Stimulated activated CD8-positive, alpha-beta memory T cell treated with anti-CD3 and anti-CD28 coated beads, Interleukin-4, amount 100 ng/mL, for 1 hour (primary cell): ENCODE measurements at places on chromosomes 4 and X.

DNA sequence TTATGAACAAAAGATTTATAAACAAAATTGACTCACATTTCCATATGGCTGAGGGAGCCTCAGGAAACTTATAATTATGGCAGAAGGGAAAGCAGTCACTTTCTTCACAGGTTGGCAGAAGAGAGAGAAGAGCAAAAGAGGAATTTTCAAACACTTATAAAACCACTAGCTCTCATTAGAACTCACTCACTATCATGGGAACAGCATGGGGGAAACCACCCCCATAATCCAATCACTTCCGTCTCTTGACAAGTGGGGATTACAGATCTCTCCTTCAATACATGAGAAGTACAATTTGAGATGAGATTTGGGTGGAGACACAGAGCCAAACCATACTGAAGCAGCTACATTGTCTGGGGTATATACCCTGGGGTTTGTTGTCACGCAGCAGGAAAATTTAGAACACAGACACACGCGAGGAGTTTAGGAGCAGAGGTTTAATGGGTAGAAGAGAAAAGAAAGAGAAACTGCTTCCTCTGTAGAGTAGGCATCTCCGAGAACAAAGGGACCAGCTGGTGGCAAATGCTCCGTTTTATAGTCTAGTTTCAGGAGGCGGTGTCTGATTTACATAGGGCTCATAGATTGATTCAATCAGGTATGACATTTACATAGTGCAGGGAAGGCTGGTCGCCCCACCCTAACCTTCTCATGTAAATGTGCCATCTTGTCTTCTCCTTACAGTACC, 2277.7 kb upstream of the AGA start:
- DNase-seq: no peak

- DNase-seq: no peak
Observed at GRCh38 chr4:110034026-110034393, 121.3 kb downstream of the EGF start.

GRCh38 chrX:18649498-18649951, 22.4 kb downstream of the RS1 start:
- DNase-seq: no peak

DNA sequence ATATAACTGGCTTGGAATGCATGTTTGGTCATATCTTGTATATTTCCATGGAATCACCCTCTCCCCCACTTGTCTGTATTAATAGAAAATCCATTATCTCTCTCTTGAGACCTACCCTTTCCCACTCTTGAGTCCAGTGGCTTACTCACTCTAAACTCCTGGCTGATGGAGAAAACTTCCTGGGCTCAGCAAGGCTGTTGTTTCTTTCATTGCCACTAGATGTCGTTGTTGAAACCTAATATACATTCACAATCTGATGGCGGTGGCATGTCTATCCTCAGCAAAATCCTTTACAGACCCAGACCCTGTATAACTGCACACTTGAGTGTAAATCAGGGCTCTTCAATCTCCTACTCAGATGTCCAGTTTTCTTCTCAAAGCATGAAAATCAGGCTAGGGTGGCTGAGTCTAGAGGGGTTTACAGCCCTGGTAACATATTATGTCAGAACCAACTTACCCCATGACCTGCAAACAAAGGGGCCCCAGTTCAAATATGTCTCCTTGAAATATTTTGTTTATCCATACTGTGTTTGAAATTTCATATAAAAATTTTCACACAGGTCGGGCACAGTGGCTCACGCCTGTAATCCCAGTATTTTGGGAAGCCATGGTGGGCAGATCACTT, 70.0 kb upstream of the FAM241A start:
- DNase-seq: no peak
